Stimulated activated CD8-positive, alpha-beta memory T cell treated with anti-CD3 and anti-CD28 coated beads, Interleukin-15, amount 100 ng/mL, for 24 hours (primary cell): ENCODE measurements at places on chromosomes 12 and 14.

GRCh38 chr12:117033382-117034221 lies 65.6 kb downstream of the TESC start:
- no peak for DNase-seq

GRCh38 chr14:89095036-89095435 lies 270.6 kb downstream of the TTC8 start:
- DNase-seq: no peak

- DNase-seq: no peak
Measured at GRCh38 chr12:43992856-43993255, 157.0 kb downstream of the TMEM117 start.

GRCh38 chr14:91778217-91778616 lies 46.3 kb upstream of the CATSPERB start:
- DNase-seq: no peak

DNA sequence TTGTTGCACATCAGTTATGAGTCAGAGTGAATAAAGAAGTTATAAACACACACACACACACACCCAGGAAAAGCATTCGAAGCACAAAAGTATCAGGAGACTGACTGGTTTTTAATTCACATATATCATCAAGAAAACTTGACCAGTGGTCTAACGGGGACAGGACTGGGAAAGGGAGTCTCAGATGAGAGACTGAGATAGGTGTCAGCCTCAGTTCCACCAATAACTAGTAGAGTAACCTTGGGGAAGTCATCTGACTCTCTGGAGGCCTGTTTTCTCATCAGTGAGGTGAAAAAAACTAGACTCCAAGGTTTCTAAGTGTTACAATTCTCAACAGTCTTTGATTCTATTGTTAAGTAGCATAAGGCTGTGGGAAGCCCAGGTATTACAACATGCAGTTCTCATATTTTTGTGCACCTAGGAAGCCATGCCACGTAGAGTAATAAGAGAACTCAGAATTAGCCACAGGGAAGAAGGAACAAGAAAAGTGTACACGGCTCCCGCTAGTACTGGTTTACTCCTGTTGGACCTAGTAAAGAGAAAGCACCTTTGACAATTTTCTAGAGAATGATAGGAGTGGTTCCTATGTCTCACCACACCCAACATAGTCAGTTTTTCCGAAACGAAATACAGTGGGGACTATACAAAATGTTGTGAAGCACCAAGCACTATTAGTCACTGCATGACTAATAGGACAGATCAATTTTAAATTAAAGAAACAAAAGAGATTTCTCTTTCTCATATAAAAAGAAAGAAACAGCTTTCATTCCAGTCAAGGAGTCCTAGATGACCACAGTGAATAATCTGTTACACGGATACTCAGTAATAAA lies 5.0 kb downstream of the PPTC7 start:
- DNase-seq: no peak

DNA sequence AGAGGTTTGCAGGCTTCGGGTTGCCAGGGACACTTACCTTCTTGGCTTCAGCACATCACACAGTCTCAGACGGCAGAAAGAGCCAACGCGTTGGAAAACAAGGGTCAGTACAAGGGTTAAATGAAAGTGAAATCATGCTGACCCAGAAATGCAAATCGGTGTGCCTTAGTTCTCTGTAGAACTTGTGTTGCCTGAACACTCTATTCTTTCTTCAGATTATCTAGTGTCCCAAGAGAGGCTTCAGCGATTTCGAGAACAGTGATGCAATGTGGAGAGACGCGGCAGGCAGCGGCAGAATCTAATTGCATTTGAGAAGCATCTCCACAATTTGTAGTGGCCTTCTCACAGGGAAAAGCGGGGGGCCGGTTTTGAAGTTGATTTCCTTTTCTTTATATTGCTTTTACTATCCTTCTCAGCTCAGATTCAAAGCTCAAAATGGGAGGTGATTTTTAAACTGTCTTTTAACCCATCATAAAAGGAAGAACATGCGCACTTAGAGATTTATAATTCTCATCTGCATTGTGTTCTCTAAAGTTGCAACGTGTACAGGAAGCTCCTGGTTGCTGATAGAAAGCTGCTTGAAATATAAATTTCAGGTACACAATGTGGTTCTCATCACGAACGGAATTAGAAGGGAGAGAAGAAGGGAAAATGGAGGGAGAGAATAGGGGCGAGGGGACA lies 67.8 kb upstream of the EGLN3 start:
- no peak for DNase-seq

- DNase-seq: no peak
Measured at GRCh38 chr12:12441843-12442461, 85.1 kb downstream of the BORCS5 start.

DNA sequence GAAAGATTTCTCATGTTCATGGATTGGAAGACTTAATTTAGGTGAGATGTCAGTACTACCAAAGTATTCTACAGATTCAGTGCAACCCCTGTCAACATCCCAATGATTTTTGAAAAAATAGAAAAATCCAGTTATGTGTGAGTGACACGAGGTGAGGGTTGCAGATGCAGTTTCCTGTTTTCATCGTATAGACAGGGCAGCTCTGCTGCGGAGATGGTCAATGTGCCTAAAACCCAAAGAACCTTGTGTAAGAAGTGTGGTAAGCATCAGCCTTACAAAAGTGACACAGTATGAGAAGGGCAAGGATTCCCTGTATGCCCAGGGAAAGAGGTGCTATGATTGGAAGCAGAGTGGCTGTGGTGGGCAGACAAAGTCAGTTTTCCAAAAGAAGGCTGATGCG lies 94.4 kb downstream of the SCAF11 start:
- DNase-seq: no peak

DNA sequence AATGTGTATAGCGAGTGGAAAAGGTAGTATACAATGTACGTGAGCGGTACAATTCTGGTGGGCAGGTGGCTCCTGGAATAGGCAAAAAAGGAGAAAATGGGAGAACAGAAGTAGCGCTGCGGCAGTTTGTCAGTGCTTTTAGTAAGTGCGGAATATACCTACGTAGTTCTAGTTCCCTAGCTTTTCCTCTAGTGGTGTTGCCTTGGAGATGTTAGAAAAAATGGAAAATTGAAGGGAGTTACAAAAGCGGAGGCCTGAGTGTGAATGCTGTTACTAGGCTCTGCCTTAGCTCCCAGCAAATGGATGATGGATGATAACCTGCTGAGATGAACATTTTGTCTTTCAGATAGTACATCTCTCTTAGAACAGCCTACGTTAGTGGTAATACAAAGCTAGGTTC lies 1.1 kb downstream of the TTC8 start:
- no peak for DNase-seq

DNA sequence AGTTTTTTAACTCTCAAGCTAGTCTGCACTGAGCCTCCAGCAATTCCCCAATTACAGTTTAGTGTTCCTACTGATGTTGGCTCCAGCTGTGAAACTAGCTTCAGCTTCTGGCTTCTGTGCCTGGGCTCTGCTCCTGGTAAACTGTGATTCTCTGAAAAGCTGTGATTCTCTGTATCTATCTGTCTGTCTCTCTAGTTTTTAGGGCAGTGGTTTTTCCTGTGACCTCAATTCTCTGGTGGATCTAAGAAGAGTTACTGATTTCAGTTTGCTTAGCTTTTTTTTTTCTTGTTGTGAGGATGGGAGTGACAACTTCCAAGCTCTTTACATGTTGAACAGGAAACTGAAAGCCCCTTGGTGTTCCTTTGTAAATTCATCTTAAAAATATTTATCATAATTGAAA lies 3.8 kb upstream of the HIF1A start:
- DNase-seq: no peak

- no peak for DNase-seq
Measured at GRCh38 chr14:43479596-43480195, 1027.4 kb downstream of the FSCB start.

- DNase-seq: peak; percentile 20
Measured at GRCh38 chr12:51531978-51532497, 59.0 kb upstream of the SCN8A start.

DNA sequence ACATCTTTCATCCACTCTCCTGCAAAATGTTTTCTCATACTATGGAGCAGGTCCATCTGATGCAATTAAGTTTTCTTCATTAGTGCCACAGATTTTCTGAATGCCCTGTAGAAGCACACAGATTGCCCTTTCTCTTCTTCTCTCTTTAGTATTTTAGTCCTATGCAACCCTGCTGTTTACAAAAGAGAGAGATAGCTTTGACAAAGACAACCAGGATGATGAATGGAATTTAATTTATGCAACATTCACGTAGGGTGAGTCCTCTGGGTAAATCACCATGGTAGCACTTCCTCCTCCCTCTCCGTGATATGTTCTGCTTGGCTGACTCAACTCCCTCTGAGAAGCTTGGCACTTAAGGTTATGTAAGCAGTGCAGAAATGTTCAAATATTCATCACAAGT lies 400.9 kb upstream of the PDE3A start:
- DNase-seq: no peak

DNA sequence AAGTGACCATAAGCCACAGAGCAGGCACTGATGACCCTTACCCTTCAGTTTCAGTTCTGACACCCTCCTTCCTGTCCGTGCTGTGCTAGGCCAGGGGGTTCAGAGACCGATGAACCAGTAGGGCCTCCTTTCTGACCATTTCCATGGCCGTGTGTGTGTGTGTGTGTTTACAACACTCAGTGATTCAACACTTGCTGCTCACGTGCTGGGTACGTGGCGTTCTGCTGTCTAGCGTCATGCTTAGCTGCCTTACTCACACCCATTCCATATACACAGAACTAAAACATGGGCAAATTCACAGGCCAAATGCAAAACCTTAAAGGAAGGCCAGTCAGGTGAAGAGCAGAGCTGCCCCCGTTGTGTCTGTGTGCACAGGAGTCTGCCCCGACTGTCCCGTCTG lies 67.5 kb downstream of the DNAH10 start:
- no peak for DNase-seq

DNA sequence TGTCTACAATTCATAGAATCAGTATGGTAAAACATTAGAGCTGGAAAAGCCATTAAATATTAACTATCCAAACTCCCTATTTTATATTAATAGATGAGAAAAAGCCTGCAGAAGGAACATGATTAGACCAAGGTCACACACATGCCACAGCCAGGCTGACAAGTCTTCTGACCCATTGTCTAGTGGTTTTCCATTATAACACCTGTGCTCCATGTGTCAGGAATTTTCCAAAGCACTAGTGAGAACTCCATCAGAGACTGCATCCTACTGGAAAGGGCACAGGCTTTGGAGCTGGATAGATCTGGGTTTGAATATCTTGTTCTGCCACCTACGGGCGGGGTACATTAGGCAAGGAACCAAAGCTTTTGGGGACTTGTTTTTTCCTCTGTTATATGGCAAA lies 325.5 kb downstream of the RAD51B start:
- DNase-seq: no peak

GRCh38 chr14:74942608-74943007 lies 12.8 kb downstream of the PGF start:
- no peak for DNase-seq

- no peak for DNase-seq
Measured at GRCh38 chr14:100473249-100473648, 114.0 kb downstream of the BEGAIN start.

GRCh38 chr14:56207626-56208292 lies 89.5 kb downstream of the PELI2 start:
- no peak for DNase-seq

GRCh38 chr14:61121355-61121787 lies 140.3 kb downstream of the SLC38A6 start:
- DNase-seq: no peak

DNA sequence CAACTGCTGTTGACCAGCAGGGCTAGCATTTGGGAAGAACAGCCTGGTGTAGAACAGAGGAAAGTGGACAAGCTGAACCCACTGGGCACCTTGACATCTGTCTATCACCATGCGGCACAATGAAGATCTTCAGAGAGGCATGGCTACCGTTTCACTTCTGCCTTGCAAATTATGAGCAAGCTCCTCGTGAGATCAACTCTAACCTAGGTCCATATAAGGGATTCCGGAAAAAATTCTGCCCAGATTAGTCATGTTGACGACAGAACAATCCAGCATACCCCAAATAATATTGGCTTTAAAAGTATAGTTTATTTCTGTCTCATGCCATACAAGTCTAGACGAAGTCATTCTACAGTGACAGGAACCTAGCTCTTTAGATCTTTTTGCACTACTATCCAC lies 91.6 kb upstream of the ATF7IP start:
- no peak for DNase-seq

- no peak for DNase-seq
Measured at GRCh38 chr14:105146181-105146975, 22.2 kb downstream of the JAG2 start.

GRCh38 chr12:34342048-34342447 lies 319.8 kb downstream of the ALG10 start:
- DNase-seq: no peak

DNA sequence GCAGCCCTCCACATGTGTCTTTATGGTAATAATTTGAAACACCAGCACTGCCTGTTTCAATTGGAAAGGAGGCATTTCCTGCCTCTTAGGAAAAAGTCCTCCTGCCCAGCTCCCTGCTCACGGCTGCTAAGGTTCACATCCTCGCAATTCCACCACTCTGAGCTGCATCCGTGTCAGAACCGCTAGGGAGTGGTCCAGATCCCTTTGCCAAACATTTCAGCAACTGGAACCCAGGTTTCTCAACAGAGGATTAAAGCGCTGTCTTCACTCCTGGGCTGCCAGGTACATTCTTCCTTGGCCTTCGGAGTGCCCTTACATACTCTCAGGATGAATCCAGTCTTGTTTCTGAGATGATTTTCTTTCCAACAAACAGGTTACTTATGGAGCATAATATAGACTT lies 23.3 kb downstream of the C14orf132 start:
- DNase-seq: no peak

DNA sequence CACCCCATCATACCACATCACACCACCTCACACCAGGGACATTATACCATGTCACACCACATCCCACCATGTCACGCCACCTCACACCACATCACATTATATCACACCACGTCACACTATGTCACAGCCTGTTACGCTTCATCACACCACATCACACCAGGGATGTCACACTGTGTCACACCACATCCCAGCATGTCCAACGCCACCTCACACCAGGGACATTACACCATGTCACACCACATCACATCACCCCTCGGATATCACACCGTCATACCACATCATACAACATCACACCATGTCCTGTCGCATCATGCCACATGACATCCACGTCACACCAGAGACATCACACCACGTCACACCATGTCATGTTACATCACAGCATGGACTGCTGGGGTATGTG lies 235.5 kb downstream of the TMEM121 start:
- no peak for DNase-seq

DNA sequence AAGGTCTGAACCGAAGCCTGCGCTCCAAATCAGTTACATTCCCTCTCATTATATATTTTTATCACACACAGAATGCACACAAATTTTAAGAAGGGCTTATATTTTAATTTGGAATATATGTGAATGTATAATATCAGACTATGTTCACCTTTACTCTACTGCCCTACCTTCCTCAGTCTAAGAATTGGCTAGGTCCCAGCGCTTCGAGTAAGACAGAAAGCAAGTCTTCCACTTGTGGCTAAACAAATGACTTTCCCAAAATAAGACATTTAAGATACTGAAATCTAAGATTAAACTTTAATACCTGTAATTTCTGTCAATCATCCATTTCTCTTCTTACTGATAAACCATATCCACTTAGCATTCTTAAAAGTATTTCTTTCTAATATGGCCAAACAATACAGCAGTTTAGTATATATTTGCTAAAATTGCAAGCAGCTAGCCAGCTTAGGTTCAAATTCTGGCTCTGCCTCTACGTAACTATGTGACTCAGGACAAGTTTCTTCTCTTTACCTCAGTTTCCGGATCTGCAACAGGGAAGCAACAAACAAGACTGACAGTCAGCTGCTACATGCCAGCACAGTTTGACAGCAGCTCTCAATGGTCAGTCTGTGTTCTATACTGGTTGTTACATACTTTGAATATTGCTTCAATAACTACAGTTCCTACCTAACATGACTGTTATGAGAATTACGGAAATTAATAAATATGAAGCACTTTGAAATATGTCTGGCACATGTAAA lies 2.0 kb downstream of the INTS13 start:
- no peak for DNase-seq
